ENCODE measurements at places on chromosomes 4 and X.

DNA sequence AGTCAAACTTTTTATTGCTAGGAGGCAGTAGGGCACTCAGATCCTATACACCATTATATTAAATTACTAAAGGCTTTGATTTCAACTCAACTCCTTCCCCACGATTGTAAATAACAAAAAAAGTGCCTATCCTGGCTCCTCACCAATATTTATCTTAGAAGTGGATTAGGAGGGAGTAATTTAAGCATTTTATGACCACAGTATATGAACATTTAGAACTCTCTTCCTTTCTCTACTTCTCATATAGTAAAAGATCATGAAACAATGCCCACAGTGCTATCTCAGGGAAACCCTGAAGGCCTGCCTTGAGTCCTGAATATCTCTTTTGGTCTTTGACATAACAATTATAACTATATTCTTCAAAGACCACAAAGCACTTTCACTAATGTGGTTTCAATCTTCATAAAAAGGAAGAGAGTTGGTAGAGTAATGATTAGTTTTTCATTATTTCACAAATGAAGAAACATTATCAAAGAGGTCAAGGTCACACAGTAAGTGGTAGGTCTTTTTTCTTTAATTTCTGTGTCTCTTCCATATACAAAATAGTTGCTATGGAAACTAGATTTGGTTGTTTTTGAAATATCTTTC lies 29.1 kb upstream of the ADH1C start:
- no peak for DNase-seq

DNA sequence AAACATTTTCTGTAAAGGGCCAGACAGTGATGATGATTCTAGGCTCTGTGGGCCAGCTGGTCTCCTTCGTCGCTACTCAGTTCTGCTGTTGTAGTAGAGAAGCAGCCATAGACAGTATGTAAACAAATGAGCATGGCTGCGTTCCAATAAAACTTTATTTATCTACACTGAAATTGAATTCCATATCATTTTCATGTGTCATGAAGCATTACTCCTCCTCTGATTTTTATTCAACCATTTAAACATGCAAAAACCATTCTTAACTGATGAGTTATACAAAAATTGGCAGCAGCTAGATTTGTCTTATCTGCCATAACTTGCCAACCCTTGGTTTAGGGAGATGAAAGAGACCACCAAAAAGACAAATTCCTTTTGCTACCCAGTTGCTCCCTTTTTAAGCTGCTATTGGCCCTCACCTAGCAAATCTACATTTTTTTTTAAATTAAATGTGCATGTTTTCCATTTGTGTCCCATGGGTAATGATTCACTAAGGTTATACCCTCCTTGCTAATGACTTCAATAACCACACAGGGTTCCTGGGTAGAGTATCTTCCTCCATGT lies 309.9 kb downstream of the DHX15 start:
- DNase-seq: no peak

DNA sequence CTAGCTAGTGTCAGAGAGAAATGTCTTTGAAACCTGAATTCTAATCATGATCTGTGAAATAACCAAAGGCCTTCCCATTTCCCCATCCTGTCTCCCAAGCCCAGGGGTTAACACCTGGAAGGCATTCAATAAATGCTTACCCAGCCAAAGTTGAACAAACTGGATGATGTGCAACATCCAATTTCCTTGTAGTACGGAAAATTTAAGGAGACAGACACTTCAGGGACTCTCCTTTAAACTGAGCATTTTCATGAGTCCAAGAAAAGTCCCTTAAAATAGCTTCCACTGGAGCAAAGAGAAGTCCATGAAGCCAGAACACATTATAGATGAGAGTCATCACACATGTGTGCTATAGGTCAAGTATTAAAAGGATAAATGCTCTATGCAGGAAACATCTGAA lies 271.2 kb downstream of the RAB28 start:
- DNase-seq: no peak

- no peak for DNase-seq
These were observed 953.4 kb upstream of the NDST4 start for GRCh38 chr4:116066711-116067245.

GRCh38 chrX:117969782-117970181 lies 146.8 kb downstream of the KLHL13 start:
- no peak for DNase-seq

DNA sequence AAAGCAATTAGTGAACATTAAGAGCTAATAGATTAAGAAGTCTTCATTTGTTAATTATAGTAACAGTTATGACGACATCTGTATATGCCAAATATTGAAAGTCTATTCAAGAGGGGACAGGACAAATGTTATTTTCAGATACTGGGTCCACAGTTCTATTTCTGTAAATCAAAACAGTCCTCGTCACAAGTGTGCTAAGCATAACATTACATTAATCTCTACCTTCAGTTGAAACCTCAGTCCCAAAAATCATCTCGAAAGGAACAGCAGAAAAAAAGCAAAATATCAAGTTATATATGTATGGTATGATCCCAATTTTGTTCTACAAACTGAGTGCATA lies 70.3 kb downstream of the APBB2 start:
- DNase-seq: no peak
